ENCODE measurements at places on chromosomes 7 and 10.

DNA sequence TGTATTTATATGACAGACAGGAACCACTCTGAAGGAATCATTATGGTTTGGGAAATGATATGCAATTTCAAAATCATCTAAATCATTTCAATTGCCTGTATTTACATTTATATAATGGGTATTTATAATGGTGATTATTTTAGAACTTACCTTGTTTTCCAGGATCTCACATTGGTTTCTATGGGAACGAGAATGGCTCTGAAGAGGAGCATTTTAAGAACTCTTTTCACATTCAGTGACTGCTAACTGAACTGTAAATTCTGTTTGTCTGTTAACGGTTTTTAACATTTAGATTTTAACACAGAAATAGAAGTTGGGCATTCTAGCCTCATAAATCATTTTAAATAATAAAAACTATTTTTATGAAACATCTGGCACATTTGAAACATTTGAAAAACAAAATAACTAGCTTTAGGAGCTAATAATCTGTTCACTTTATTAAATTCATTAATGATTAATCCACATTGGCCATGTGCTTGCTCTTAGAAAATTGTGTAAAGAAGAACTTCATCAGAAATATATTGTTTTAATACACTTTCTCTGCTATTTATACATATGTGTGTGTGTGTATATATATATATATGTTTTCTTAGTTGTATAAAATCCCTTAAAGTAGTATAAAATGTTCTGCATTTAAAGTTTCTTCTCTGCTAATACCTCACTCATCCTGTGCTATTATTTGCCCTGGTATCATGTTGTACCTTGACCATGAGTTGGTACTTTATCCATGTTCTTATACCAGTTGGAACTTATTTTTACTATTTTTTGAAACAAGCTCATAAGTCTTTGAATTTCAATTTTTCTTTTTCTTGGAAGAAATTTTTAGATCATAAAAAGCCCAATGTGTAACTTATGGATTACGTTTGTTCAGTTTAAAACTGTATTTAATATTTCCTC, 8.7 kb upstream of the SEM1 start:
- no peak for DNase-seq

DNA sequence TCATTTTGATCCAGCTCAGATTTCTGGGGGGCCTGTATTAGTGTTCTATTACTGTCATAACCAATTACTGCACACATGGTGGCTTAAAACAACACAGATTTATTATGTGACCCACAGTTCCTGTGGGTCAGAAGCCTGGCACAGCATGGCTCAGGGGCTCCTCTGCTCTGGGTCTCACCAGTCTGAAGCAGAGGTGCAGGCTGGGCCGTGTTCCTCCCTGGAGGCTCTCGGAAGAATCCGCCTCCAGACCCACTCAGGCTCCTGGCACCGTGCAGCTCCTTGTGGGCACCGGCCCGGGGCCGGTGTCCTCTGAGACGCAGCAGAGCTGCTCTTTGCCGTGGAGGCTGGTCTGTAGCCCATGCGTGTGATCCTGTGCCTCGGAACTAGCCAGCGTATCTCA, 61.5 kb downstream of the RAMP3 start:
- DNase-seq = no peak

DNA sequence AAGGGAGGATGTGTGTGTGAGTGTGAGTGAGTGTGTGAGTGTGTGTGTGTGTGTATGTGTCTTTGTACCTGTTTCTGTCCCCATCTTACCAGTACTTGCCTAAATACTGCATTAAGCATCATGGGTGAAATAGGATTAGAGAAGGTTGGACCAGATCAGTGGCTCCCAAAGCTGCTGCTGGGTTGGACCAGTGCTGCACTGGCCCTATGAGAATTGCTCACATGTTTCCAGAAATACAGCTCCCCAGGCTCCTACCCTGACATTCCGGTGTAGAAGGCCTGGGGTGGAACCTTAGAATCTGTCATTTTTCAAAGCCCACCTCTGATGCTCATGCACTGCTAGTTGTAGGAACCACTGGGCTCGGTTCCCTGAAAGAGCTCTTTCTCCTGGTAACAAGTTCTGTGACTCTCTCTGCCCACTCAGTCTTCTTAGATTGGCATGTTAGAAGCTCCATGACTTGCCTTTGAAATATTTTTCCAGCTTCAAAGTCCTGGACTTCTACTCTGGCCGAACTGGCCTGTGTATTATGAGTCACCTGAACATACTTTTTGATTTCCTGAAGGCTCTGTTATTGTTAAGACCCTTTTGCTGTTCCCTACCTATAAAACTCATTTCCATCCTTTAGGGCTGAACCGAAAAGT, 224.7 kb downstream of the CUX1 start:
- DNase-seq = peak; percentile 57

DNA sequence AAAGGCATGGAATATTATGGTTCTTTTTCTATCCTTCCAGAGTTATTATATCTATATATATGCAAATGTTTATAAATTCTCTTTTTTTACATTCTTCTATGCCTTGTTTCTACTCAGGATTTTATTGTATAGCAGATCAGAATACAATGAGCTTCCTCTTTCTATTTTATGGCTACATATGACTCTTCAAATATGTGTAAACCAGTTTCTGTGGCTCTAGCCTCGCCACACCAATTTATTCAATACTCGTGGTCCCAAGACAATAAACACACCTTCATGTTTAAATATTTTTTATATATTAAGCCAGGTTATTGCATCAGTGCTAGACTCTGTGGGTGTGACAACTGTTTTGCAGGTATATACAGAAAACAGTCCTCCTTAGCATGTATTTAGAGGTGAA, 237.5 kb upstream of the MKLN1 start:
- no peak for DNase-seq

- DNase-seq = no peak
Measured at GRCh38 chr7:44994877-44995554, 5.0 kb upstream of the CCM2 start.

GRCh38 chr7:12895296-12895695, 207.9 kb downstream of the ARL4A start:
- no peak for DNase-seq

- no peak for DNase-seq
Measured at GRCh38 chr7:146223851-146224250, 107.2 kb downstream of the CNTNAP2 start.

GRCh38 chr10:26243351-26243720, 26.8 kb downstream of the GAD2 start:
- no peak for DNase-seq

- peak; percentile 31 for DNase-seq
Measured at GRCh38 chr10:24723788-24724380, at the start of gene ARHGAP21. TSS of gene ARHGAP21 (minus strand) at chr10:24723887. CDS start at chr10:24721899, 1,988 bp downstream.

GRCh38 chr7:43711503-43711902, 17.8 kb downstream of the COA1 start:
- DNase-seq = no peak

GRCh38 chr10:32970910-32971309, 12.9 kb upstream of the ITGB1 start:
- DNase-seq = no peak

DNA sequence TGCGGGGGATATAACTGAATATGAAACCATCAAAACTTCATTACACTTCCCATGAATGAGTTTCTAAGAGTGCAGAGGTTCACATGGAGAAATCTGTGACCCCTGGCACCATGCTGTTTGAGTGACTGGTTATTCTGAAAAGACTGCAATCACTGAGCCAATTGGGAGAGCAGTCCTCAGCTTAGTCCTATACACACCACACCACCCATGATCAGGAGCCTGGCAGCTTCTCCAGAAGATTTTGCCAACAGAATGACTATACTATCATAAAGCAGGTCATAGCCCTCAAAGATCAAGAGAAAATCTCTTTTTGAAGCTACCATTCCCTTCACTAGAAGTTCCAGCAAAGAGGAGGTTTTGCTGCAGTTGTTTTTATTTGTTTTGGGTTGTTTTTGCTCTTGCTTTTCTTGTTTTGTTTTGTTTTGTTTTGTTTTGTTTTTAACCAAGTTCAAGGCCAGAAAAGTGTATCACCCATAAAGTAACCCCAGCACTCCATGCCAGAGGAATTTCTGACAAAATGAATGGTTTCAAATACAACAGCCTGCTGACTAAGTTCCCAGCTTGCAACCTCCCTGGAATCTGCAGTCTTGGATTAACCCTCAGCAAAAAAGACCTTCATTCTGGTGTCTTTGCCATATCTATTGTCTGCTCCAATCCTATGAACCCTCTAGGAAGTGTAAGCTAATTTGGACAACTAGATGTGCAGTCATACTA, 19.7 kb upstream of the HGF start:
- no peak for DNase-seq

- no peak for DNase-seq
Measured at GRCh38 chr7:26441611-26442277, 150.1 kb downstream of the SNX10 start.

GRCh38 chr10:121792198-121792597, 135.6 kb downstream of the ATE1 start:
- DNase-seq = peak; percentile 44

DNA sequence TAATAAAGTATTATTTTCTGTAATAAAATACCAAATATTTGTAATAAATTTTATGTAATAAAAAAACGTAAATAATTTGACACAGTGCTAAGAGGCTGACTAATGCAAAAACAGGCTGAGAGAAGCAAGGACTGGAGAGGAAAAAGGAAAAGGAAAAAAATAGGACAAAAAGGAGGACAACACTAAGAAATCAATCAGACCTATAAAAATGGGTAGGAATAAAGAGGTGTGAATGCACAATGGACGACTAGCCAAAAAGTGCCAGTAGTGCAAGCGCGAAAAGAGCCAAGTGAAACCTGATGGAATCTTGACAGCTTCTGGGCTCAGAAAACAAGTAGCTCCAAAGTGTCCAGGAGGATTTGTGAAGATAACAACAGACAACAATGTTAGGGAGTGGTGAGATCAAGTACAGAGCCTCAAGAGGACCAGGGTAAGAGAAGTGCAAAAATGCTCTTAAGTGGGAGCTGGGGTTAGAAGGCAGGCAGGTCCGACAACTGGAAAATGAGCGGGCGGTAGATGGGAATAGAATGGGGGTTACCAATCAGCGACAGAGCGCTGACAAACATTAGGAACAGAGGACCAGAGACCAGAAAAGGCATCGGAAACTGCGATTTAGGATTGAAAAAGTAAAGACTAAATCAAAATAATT, 1.2 kb downstream of the BRAF start:
- DNase-seq = no peak

- no peak for DNase-seq
Measured at GRCh38 chr7:67896721-67897120, 900.1 kb downstream of the TYW1 start.

DNA sequence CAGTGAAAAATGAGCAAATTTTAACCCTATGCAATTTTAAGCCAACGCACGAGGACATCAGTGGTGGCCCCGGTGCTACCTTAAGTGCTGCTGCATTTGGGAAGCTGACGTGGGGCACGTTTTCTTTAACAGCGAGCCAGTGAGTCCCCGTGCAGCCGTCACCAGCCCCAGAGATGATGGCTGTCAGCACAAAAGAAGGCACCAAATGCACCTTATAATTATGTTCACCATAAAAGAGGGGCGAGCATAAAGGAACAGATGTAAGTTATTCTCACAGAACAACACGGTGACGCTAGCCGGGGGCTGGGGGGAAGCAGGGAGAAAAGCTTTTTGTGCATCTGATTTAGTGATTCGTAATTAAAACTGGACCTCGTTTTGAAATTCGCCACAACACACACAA, 260.1 kb downstream of the DNAJB6 start:
- DNase-seq = no peak

DNA sequence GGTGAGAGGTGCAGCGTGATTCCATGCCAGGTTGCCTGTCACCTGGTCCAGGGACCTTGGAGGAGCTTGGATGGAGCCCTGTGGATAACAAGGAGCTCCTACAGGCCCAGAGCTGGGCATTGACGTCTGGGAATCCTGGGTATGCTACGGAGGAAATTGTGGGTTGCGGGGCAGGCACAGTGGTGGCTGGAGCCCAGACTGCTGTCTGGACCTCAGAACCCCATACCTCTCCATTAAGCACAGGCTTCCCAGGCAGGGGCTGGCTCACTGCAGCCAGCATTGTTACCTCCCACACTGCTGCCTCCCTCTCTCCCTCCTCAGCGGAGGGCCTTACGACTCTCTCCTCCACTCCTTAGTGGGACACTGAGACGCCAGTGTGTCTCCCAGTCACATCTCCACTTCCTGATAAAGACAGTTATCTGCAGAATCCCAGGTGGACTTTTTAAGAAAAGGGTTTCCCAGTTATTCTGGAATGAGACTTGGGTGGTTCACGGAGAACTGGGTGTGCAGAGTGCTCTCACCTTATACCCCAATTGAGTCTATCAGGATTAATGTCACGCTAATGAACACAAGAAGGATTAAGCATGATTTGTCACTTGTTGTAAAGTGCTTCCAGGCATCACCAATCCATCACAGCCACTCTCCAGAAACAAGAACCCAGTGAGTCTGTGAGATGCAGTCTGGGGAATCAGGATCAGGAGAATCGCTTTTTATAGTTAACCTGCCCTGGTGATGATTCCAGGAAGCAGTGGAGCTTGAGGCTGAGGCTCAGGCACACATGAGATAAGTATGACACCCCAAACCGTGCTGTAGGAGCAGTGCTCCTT, 309.4 kb downstream of the RPS24 start:
- DNase-seq = no peak

DNA sequence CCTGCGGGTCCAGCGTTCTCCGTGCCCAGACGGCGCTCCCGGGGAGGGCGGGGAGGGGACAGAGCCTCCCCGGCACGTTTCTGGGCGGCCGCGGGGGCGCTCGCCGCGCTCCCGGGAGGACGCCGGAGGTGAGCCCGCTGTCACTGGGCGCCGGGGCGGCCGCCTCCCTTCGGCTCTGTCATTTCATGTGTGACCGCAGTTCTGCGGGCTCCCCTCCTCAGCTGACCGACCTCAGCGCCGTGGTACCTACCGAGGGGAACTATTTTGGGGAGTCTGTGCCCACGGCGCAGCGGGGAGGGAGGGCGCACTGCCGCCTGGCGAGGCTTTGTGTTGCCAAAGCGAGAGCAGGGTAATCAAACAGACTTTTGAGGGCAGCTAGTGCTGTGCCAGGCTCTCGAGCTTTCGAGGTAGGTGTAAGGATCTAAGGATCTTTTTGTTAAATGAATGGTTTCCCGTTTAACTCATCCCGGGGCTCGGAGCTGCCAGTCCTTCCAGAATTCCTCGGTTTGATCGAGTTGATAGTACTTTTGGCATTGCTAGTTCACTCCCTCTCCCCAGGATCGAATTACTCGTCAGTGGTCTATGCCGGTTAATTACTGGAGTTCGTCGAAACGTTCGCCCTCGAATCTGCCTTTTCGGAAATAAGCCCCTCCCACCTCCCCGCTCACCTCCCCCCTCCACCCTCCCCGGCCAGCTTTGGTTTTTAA, 1.9 kb downstream of the ARID5B start:
- no peak for DNase-seq

- no peak for DNase-seq
Measured at GRCh38 chr10:77168161-77168560, 469.4 kb downstream of the KCNMA1 start.

- no peak for DNase-seq
Measured at GRCh38 chr10:50490241-50490640, 133.5 kb downstream of the SGMS1 start.
